ENCODE measurements at places on chromosomes 7 and 10. TPM values are rescaled to one million over a fixed set of nuclear protein-coding genes. Genes with fewer than 3 reads are reported as not detected.

Gene CPA4
- 3.1 TPM for total RNA-seq

Gene PLXNA4
- 0.65 TPM for total RNA-seq

Gene GALNT17
- total RNA-seq: not detected

Gene SMO
- total RNA-seq: 32.0 TPM

Gene RAB18
- total RNA-seq: 29.1 TPM
